ENCODE measurements at places on chromosomes 2 and 18.
A peak's percentile ranks its signal among the peaks of the same experiment; 100 is the strongest.

- no peaks in the 10 kb centered on the region for H3K36me3 ChIP-seq
- peak within 1 kb of the TSS; percentile 86 for H3K4me3 ChIP-seq
- no peaks in the 10 kb centered on the region for H3K4me1 ChIP-seq
- peak within 1 kb of the TSS; percentile 80 for H3K27ac ChIP-seq
- H3K27me3 ChIP-seq = no peaks in the 10 kb centered on the region
These were observed at the start of gene TWIST2 for GRCh38 chr2:238847841-238848690. TSS of gene TWIST2 (plus strand) at chr2:238848085. CDS start at chr2:238848216, 131 bp downstream.

- H3K27me3 ChIP-seq = no peaks in the 10 kb centered on the region
- H3K36me3 ChIP-seq = no peaks in the 10 kb centered on the region
- no peaks in the 10 kb centered on the region for H3K4me1 ChIP-seq
- DNase-seq = peak; percentile 40
- no peak overlapping the region for H3K27ac ChIP-seq
- H3K4me3 ChIP-seq = no peak overlapping the region
These were observed 249.3 kb downstream of the NDUFA10 start for GRCh38 chr2:239775623-239776435.

DNA sequence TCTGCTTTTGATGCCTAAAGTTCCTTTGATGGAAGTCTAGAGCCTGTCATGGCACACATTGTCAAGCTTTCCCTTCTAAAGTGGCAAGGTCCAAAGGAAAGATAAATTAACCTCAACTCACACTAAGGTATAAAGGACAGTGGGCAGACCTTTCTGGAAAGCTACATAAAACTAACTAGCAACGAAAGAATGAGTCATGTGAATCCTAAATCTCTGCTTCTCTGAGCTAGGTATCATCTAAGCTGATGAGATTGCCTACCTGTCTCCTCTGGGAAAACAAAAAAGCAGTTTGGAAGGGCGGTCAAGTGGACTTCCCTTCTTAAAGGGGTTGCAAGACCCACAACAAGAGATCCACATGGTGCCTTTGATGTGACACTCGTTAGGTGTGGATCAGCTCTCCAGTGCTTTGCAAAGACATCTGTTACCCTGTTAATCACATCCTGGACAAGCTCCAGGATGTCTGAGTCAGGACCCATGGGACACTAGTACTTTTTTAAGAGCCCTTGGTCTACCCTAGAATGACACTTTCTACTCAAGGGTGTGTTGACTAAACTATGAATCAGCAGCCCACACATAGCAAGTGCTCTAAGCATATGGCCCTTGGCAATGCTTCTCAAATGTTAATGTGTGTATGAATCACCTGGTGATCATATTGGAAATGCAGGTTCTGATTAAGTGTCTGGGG is 173.5 kb downstream of the ALK start:
- no peaks in the 10 kb centered on the region for H3K27me3 ChIP-seq
- peaks cover 1% of the 10 kb centered on the region for H3K4me1 ChIP-seq
- H3K36me3 ChIP-seq = no peaks in the 10 kb centered on the region
- H3K4me3 ChIP-seq = no peak overlapping the region
- DNase-seq = no peak
- H3K27ac ChIP-seq = no peak overlapping the region

- H3K4me3 ChIP-seq = no peak overlapping the region
- no peak overlapping the region for H3K27ac ChIP-seq
- H3K27me3 ChIP-seq = no peaks in the 10 kb centered on the region
- DNase-seq = no peak
- no peaks in the 10 kb centered on the region for H3K4me1 ChIP-seq
These were observed 318.1 kb upstream of the EPAS1 start for GRCh38 chr2:45979065-45979464.

DNA sequence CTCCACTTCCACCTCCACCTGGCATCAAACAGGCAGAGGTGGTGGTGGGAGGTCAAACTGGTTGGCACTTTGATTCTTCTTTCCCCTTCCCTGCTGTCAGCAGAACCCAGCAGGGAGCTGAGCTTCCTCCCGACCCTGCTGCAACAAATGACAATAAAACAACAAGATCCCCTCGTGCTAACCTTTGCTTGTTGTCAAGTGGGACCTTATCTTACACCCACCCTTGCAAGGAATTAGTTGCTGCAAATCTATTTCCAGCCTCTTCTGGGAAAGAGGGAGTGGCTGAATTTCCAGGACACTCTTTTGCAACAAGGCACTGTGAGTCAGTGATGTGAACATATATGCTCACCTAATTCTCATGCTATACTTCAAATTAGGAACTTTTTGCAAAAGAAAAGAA is 655.1 kb downstream of the DSC3 start:
- no peak for DNase-seq
- no peak overlapping the region for H3K4me3 ChIP-seq
- H3K36me3 ChIP-seq = no peaks in the 10 kb centered on the region

DNA sequence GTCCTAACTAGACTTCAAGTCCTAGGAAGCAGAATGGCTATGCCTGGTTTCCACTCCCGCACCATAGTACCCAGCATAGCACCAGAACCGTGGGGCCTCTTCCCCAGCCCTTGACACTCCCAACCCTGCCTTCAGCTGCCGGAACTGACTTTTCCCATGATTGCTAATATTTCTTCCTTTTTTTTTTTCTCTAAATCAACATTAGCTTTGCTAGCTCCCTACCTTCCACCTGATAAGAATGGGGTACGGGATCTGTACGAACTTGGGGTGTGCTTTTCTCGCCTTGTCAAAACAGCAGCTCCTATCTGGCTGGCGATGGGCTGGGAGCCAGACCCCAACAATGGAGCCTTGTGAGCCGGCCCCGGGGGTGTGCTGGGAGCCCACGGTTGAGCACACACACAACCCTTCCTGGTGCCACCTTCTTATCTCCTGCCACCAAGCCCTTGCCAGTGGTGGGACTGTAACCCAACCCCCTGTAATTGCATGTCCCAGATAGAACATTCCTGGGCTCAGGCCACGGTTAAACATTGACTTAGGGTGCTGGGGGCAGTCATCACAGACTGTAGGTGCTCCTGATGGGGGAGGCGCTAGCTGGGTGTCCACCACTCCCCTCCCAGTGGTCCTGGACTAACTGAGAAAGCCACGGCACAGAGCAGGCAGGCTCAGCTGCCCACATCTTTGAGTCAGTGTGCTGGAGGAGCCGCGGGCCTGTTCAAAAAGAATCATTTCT is 213.0 kb upstream of the HAAO start:
- H3K27ac ChIP-seq = no peak overlapping the region
- H3K27me3 ChIP-seq = no peaks in the 10 kb centered on the region
- DNase-seq = no peak
- no peaks in the 10 kb centered on the region for H3K36me3 ChIP-seq
- H3K4me3 ChIP-seq = no peak overlapping the region
- no peaks in the 10 kb centered on the region for H3K4me1 ChIP-seq

- H3K4me1 ChIP-seq = peaks cover 7% of the 10 kb centered on the region
- no peak overlapping the region for H3K27ac ChIP-seq
- H3K36me3 ChIP-seq = no peaks in the 10 kb centered on the region
These were observed 3.5 kb upstream of the ILKAP start for GRCh38 chr2:238207006-238207405.

DNA sequence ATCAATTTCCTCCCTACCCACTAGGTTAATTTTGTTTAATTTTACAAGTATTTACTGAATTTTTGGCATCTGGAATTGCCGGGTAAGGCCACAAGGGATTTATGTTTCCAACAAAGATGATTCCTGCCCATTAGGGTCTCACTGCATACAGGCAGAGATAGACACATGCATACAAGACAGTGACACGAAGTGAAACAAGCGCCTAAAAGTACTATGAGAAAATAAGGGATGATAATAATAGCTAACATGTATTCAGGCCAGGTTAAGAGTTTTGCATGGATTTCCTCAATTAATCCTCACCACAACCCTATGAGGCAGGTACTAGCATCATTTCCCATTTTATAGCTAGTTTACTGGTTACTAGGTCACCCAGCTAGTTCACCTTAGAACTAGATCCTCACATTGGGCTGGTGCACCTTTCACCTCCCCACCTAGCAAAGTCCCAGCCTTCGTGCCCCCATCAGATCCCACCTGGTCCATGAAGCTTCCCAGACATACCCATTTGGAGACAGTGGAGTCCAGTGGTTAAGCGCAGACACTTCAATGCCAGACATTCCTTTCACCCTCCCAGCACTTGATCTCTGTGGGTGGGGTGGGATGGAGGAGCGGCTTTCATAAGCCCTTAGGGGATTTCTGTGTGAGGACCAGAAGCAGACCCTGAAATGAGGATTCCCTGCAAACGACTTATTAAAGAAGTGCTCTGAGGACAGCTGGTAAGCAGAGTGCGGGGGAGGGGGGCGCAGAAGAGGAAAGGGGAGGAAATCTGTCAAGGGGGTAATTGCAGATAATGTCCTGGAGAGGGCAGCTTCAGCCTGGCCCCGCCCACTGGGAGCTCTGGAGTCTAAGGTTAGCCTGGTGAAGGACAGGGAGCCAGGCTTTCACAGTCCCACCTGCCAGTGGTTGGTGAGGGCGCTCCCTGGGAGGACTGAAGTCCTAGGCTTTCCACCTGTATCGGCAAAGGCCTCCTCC is 5.8 kb upstream of the DGUOK start:
- no peak overlapping the region for H3K27ac ChIP-seq
- H3K4me1 ChIP-seq = no peaks in the 10 kb centered on the region
- H3K36me3 ChIP-seq = peaks cover 26% of the 10 kb centered on the region
- no peak for DNase-seq

DNA sequence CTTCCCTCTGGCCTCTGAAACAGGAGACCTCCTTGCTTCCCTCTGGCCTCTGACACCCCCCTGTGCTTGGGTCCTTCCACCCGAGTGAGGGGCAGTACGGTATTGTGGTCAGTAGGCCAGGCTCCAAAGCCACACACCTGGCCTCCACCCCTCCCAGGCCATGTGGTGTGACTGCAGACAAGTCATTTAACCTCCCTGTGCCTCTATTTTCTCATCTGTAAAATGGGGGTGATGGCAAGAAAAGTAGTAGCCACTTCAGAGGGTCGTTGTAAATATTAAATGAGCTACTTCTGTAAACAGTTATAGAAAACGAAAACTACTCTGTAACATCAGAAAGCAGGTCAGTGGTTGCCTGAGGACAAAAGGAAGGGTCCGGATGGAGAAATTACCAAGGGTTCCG is 74.2 kb downstream of the SMAD7 start:
- H3K36me3 ChIP-seq = no peaks in the 10 kb centered on the region
- no peak overlapping the region for H3K4me3 ChIP-seq
- peaks cover 12% of the 10 kb centered on the region for H3K4me1 ChIP-seq

DNA sequence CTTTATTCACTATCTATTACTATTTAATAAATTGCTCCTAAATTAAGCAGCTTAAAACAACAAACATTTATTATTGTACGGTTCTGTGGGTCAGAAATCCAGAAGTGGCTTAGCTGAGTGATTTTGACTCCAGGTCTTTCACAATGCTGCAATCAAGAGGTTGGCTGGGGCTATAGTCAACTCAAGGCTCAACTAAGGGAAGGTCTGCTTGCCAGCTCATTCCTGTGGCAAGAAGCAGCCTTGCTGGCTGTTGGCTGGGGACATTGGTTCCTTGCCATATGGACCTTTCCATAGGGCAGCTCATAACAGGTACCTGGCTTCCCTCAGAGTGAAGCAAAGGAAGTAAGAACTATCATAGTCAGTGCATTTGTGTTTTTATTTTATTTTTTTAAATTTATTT is 5.0 kb upstream of the MRPL19 start:
- no peak overlapping the region for H3K4me3 ChIP-seq
- no peaks in the 10 kb centered on the region for H3K27me3 ChIP-seq
- H3K36me3 ChIP-seq = no peaks in the 10 kb centered on the region
- no peak overlapping the region for H3K27ac ChIP-seq
- no peak for DNase-seq

- no peak overlapping the region for H3K27ac ChIP-seq
- no peaks in the 10 kb centered on the region for H3K27me3 ChIP-seq
- H3K4me1 ChIP-seq = peaks cover 10% of the 10 kb centered on the region
These were observed 1.4 kb upstream of the TMEM178A start for GRCh38 chr2:39664232-39664887.

DNA sequence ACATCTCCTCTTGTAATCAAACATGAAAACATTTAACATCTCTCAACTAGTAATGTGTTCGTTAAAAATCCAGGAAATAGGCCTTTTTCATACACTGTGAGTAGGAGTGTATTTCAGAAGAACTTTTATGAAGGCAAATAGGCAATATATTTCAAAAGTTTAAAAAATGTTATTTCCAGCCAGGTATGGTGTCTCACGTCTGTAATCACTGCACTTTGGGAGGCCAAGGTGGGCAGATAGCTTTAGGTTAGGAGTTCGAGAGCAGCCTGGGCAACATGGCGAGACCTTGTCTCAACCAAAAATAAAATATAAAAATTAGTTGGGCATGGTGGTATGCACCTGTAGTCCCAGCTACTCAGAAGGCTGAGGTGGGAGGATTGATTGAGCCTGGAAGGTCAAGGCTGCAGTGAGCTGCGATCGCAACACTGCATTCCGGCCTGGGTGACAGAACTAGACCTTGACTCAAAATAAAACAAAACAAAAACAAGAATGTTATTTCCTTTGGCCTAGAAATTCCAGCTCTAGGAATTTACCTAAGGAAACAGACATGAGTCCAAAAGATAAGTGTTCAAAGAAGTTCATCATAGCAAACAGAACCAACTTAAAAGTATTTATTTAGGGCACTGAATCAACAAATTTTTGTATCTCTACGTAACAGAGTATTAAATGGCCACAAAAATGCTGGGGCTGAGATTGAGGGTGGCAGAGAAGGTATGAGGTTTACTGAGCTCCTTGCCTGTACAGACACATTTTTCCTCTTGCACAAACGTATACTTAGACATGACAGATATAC is 14.9 kb downstream of the RBKS start:
- H3K27me3 ChIP-seq = no peaks in the 10 kb centered on the region
- H3K4me3 ChIP-seq = no peak overlapping the region
- H3K4me1 ChIP-seq = no peaks in the 10 kb centered on the region
- no peak for DNase-seq
- H3K36me3 ChIP-seq = no peaks in the 10 kb centered on the region

All from ascending aorta (tissue), 2 donors.